Gastrocnemius medialis (tissue), 4 donors: ENCODE measurements at places on chromosomes 7 and 10. TPM values are rescaled to one million over a fixed set of nuclear protein-coding genes. Genes with fewer than 3 reads are reported as not detected.

- peaks cover 14% of the 10 kb centered on the region for H3K36me3 ChIP-seq
- H3K27me3 ChIP-seq = peaks cover 18% of the 10 kb centered on the region
- no peak for DNase-seq
- no peak overlapping the region for H3K4me3 ChIP-seq
- no peak overlapping the region for H3K27ac ChIP-seq
Observed at GRCh38 chr7:156948361-156948760, 1.2 kb upstream of the NOM1 start.

GRCh38 chr10:52807803-52808202 is 35.2 kb upstream of the MBL2 start:
- H3K4me3 ChIP-seq = no peak overlapping the region
- no peak for DNase-seq
- no peaks in the 10 kb centered on the region for H3K36me3 ChIP-seq
- no peak overlapping the region for H3K27ac ChIP-seq
- H3K4me1 ChIP-seq = no peaks in the 10 kb centered on the region
- no peaks in the 10 kb centered on the region for H3K27me3 ChIP-seq

GRCh38 chr7:75916259-75916658 is 1.3 kb downstream of the POR start:
- peak overlapping the region; percentile 98 for H3K4me3 ChIP-seq
- DNase-seq = no peak
- H3K27ac ChIP-seq = peak overlapping the region; percentile 99
- peaks cover 39% of the 10 kb centered on the region for H3K4me1 ChIP-seq
- no peaks in the 10 kb centered on the region for H3K27me3 ChIP-seq
- no peaks in the 10 kb centered on the region for H3K36me3 ChIP-seq

- H3K4me1 ChIP-seq = peaks cover 10% of the 10 kb centered on the region
- no peak for DNase-seq
- H3K36me3 ChIP-seq = no peaks in the 10 kb centered on the region
- H3K4me3 ChIP-seq = no peak overlapping the region
- H3K27ac ChIP-seq = no peak overlapping the region
Observed at GRCh38 chr7:133573554-133574265, 320.8 kb downstream of the EXOC4 start.

DNA sequence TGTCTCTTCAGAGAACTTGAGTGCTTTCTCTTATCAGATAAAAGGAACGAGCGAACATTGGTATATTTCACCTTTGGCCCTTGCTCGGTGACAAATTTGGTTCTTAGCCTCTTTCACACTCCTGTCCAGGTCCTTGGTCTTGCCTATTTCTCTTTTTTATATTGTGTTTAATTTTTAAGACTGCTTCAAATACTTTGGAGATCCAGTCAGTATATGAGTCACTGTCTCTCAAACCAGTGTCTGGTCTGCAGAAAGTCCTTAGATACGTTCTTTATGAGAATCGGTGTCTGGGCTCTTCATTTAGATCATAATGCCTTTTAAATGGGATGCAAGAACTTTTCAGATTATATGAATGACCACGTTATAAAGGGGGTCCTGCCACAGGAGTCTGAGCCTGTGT is 55.0 kb downstream of the PIK3AP1 start:
- H3K27me3 ChIP-seq = no peaks in the 10 kb centered on the region
- DNase-seq = no peak
- no peak overlapping the region for H3K4me3 ChIP-seq
- H3K36me3 ChIP-seq = no peaks in the 10 kb centered on the region
- H3K27ac ChIP-seq = no peak overlapping the region

- H3K4me1 ChIP-seq = no peaks in the 10 kb centered on the region
- H3K36me3 ChIP-seq = no peaks in the 10 kb centered on the region
Observed at GRCh38 chr7:128103498-128104107, 72.4 kb upstream of the LRRC4 start.

The SPDYE6 gene
- not detected for total RNA-seq

DNA sequence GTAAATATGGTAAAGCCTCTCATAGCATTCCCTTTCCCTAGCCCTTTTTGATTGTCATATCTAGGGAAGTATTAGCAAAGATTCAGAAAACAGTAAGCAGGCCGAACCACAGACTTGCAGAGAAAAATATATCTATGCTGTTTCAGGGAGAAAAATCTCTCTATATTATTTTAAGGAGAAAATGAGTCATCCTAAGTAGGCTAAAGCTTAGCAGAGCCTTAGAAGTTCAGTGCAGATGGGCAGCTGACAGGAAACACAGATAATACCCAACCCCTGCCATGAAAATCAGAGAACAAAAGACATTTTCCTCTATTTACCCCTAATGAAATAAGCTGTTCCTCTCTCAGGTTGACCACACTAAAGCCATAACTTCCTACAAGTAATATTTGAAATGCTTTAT is 16.5 kb downstream of the C1QL3 start:
- H3K27me3 ChIP-seq = no peaks in the 10 kb centered on the region
- no peak overlapping the region for H3K27ac ChIP-seq
- no peak overlapping the region for H3K4me3 ChIP-seq

The SLC13A1 gene
- total RNA-seq = not detected

- H3K36me3 ChIP-seq = no peaks in the 10 kb centered on the region
- no peak overlapping the region for H3K27ac ChIP-seq
- H3K4me3 ChIP-seq = peak overlapping the region; percentile 78
- no peaks in the 10 kb centered on the region for H3K27me3 ChIP-seq
- DNase-seq = no peak
Observed at GRCh38 chr7:104983076-104983577, 30.9 kb upstream of the KMT2E start.

The ANKRD61 gene
- not detected for total RNA-seq

The TLX1 gene
- not detected for total RNA-seq

DNA sequence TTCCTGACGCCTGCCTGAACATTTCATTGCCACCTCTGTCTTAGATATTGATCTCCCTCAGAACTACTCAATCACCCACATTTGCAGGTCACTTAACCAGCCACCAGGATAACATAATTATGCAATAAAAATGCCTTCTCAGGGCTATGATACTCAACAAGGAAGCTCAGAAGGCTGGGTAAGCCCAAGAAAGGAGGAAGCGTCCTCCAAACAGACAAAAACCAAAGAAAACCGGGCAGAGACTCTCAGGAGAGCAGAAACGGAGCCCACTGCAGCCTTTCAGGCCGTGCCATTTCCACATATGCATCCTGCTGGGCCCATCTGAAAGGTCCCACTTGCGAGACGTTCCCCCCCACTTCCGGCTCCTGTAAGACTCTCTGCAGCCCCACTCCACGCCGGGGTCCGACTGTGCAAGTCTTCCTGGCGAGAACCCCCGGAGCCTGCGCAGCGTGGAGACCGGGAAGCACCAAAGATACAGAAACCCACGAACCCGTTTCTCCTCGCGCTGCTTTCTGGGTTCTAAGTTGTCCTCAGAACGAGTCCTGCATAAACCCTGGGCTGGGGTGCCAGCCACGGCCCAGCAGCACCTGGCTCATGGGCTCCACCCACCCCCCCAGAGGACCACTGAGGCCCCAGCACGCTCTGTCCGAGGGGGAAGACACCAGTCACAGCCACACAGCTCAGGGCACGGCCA is 83.7 kb downstream of the DIP2C start:
- H3K4me1 ChIP-seq = peaks cover 41% of the 10 kb centered on the region
- no peak overlapping the region for H3K27ac ChIP-seq
- H3K27me3 ChIP-seq = no peaks in the 10 kb centered on the region
- no peak overlapping the region for H3K4me3 ChIP-seq

DNA sequence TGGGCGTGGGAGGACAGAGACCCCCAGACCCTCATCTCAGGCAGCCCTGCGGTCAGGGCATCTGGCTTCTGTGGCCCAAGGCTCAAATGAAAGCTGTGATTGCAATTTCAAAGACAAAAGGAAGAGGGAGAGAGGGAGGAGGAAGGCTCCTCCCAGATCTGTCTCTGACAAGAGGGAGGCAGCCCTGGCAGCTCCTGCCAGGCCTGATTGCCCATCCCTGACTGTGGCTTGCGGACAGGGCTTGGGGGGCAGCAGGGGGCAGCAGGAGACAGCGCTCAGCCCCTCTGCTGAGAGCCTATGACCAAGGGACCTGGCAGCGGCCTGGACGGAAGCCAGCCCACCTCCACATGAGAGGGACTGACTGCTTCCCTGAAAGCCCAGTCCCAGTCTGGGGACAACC is 91.8 kb downstream of the PTPRN2 start:
- no peaks in the 10 kb centered on the region for H3K36me3 ChIP-seq
- DNase-seq = no peak
- H3K27ac ChIP-seq = no peak overlapping the region
- H3K27me3 ChIP-seq = no peaks in the 10 kb centered on the region

The COL1A2 gene
- total RNA-seq = 14.2 TPM

- no peak overlapping the region for H3K27ac ChIP-seq
- no peak overlapping the region for H3K4me3 ChIP-seq
- DNase-seq = no peak
- H3K27me3 ChIP-seq = no peaks in the 10 kb centered on the region
Observed at GRCh38 chr7:38007096-38007495, 86.7 kb downstream of the EPDR1 start.

The AGAP9 gene
- 1.0 TPM for total RNA-seq

The PRR15 gene
- 1.3 TPM for total RNA-seq

The GIMAP4 gene
- 16.9 TPM for total RNA-seq

GRCh38 chr7:21261627-21262594 is 166.0 kb upstream of the SP4 start:
- no peak overlapping the region for H3K27ac ChIP-seq
- no peaks in the 10 kb centered on the region for H3K36me3 ChIP-seq
- no peaks in the 10 kb centered on the region for H3K4me1 ChIP-seq
- no peaks in the 10 kb centered on the region for H3K27me3 ChIP-seq
- H3K4me3 ChIP-seq = no peak overlapping the region

DNA sequence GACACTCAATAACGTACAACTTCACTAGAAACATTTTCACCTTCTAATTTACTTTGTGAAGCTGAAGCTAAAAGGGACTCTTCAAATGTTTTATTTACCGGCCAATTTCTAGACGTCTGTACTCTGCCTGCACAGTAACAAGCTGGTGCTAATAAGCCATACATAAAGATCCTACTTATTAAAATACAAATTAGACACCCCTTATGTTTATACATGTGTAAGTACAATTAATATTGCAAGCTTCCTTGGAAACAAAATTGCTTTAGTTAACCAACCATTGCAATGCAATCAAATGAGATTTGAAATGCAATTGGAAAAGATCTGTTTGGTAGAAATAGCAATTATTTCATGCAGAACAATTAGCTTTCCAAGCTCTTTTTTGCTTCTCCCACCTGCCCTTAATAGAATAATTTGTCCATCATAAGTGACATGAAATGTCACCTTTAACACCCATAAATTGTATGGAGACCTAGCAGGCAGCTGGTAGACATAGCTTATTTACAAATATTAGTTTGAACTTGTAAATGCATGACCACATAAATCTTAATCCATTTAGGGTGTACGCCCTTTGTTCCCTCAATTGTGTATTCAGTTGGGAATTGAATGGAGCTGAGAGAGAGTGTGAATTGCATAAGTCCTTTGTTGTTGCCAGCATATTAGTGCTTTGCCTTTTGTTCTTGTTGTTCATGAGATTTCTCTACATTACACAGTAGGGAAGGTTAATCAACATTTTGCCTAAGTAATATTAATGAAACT is 277.1 kb downstream of the CACNA2D1 start:
- H3K4me1 ChIP-seq = peaks cover 32% of the 10 kb centered on the region
- peak overlapping the region; percentile 13 for H3K27ac ChIP-seq
- DNase-seq = no peak

DNA sequence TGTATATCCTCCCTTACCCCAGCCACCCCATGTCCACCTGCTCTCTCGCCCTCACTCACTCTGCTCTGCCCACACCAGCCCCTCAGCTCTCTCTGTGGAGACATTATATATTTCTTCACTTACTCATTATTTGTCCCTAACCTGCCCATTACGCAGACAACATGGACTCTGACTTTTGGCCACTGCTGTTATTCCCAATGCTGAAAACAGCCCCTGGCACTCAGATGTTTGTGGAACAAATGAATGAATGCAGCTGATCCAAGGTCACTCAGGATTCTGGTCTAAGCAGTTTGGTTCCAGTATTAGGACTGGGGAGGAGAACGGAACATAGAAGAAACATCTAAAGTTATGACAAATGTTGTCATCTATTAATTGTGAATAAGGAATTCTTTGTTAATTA is 26.7 kb downstream of the GNA12 start:
- no peaks in the 10 kb centered on the region for H3K36me3 ChIP-seq
- no peak for DNase-seq
- no peak overlapping the region for H3K4me3 ChIP-seq
- peaks cover 21% of the 10 kb centered on the region for H3K4me1 ChIP-seq
- no peak overlapping the region for H3K27ac ChIP-seq
- H3K27me3 ChIP-seq = no peaks in the 10 kb centered on the region

GRCh38 chr10:103455235-103455634 is 3.1 kb upstream of the CALHM2 start:
- no peaks in the 10 kb centered on the region for H3K4me1 ChIP-seq
- no peak overlapping the region for H3K27ac ChIP-seq
- no peaks in the 10 kb centered on the region for H3K36me3 ChIP-seq
- no peak overlapping the region for H3K4me3 ChIP-seq
- DNase-seq = no peak

GRCh38 chr10:110576220-110576619 is 8.7 kb downstream of the SMC3 start:
- H3K4me1 ChIP-seq = peaks cover 18% of the 10 kb centered on the region
- H3K27me3 ChIP-seq = no peaks in the 10 kb centered on the region
- no peak overlapping the region for H3K4me3 ChIP-seq
- H3K36me3 ChIP-seq = peaks cover 42% of the 10 kb centered on the region

DNA sequence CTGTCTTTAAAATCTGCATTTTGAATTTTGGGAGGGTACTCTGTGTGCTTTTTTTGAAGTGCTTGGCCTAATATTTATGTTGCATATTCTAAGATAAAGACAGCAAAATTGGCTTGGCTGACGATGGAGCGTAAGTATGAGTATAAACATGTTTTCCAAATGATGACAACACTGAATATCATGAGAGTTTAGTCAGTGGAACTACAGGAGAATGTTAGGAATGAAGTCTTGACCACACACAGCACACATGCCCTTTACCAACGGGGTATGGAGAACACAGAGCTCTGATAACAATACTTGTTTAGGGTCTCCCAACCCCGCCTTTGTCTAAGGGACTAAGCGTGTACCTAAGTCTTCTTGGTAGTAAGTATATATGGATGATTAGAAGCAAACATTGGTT is 253.9 kb upstream of the FZD8 start:
- no peak overlapping the region for H3K27ac ChIP-seq
- H3K27me3 ChIP-seq = no peaks in the 10 kb centered on the region
- no peak overlapping the region for H3K4me3 ChIP-seq
- H3K4me1 ChIP-seq = no peaks in the 10 kb centered on the region

GRCh38 chr7:112449353-112449752 is 907 bp upstream of the IFRD1 start:
- peaks cover 44% of the 10 kb centered on the region for H3K4me1 ChIP-seq
- peak overlapping the region; percentile 91 for H3K4me3 ChIP-seq
- H3K36me3 ChIP-seq = no peaks in the 10 kb centered on the region
- H3K27ac ChIP-seq = peak overlapping the region; percentile 98

The MKI67 gene
- total RNA-seq = not detected

The IFT22 gene
- total RNA-seq = 27.7 TPM

- no peaks in the 10 kb centered on the region for H3K36me3 ChIP-seq
- no peak overlapping the region for H3K4me3 ChIP-seq
- DNase-seq = no peak
Observed at GRCh38 chr10:112202561-112203241, 19.1 kb upstream of the GPAM start.

- peaks cover 8% of the 10 kb centered on the region for H3K4me1 ChIP-seq
- no peaks in the 10 kb centered on the region for H3K27me3 ChIP-seq
- no peaks in the 10 kb centered on the region for H3K36me3 ChIP-seq
- no peak overlapping the region for H3K4me3 ChIP-seq
- no peak for DNase-seq
- no peak overlapping the region for H3K27ac ChIP-seq
Observed at GRCh38 chr10:112738606-112739591, 211.1 kb upstream of the TCF7L2 start.

The AOAH gene
- total RNA-seq = 1.4 TPM

GRCh38 chr7:20482071-20482470 is 133.4 kb upstream of the ABCB5 start:
- H3K4me1 ChIP-seq = no peaks in the 10 kb centered on the region
- no peak for DNase-seq
- H3K27me3 ChIP-seq = no peaks in the 10 kb centered on the region
- H3K27ac ChIP-seq = no peak overlapping the region
- no peak overlapping the region for H3K4me3 ChIP-seq
- H3K36me3 ChIP-seq = no peaks in the 10 kb centered on the region
